ENCODE measurements at places on chromosomes 5 and 9. TPM values are rescaled to one million over a fixed set of nuclear protein-coding genes. Genes with fewer than 3 reads are reported as not detected.

The SLC46A2 gene
- not detected for polyA plus RNA-seq

GRCh38 chr5:16841416-16841815, 94.7 kb downstream of the MYO10 start:
- DNase-seq, result no peak
- H3K27me3 ChIP-seq, result no peaks in the 10 kb centered on the region
- H3K36me3 ChIP-seq, result no peaks in the 10 kb centered on the region

GRCh38 chr5:28483327-28484025, 1445.1 kb upstream of the CDH9 start:
- H3K36me3 ChIP-seq, result no peaks in the 10 kb centered on the region
- DNase-seq, result no peak
- no peaks in the 10 kb centered on the region for H3K27me3 ChIP-seq
- H3K27ac ChIP-seq, result no peak overlapping the region
- H3K4me1 ChIP-seq, result no peaks in the 10 kb centered on the region
- no peak overlapping the region for H3K4me3 ChIP-seq

The FOXD4L6 gene
- polyA plus RNA-seq, result not detected

The CPLANE1 gene
- 3.7 TPM for polyA plus RNA-seq

The PCDHB12 gene
- 0.77 TPM for polyA plus RNA-seq

The LHX3 gene
- not detected for polyA plus RNA-seq

DNA sequence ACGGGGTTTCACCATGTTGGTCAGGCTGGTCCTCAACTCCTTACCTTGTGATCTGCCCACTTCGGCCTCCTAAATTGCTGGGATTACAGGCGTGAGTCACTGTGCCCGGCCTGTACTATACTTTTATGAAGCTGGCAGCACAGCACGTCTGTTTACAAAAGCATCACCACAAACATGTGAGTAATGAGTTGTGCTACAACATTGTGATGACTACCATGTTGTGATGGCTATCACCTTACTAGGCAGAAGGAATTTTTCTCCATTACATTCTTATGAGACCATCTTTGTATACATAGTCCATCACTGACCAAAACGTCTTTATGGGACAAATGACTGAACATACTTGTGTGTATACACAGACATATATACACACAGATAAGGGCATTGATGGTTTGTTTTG, 1019.0 kb downstream of the CDH18 start:
- H3K27ac ChIP-seq, result no peak overlapping the region
- H3K4me3 ChIP-seq, result no peak overlapping the region
- H3K27me3 ChIP-seq, result no peaks in the 10 kb centered on the region
- no peaks in the 10 kb centered on the region for H3K4me1 ChIP-seq
- no peaks in the 10 kb centered on the region for H3K36me3 ChIP-seq

GRCh38 chr5:81552852-81553566, 159.1 kb upstream of the ACOT12 start:
- no peaks in the 10 kb centered on the region for H3K36me3 ChIP-seq
- H3K27ac ChIP-seq, result no peak overlapping the region
- H3K27me3 ChIP-seq, result no peaks in the 10 kb centered on the region
- H3K4me3 ChIP-seq, result no peak overlapping the region
- no peak for DNase-seq

The NR4A3 gene
- polyA plus RNA-seq, result 0.34 TPM

GRCh38 chr9:69074801-69075200, 39.2 kb downstream of the FXN start:
- H3K36me3 ChIP-seq, result peaks cover 4% of the 10 kb centered on the region
- no peak for DNase-seq
- no peak overlapping the region for H3K27ac ChIP-seq

GRCh38 chr5:169706758-169707450, 69.8 kb downstream of the DOCK2 start:
- no peak overlapping the region for H3K4me3 ChIP-seq
- no peak overlapping the region for H3K27ac ChIP-seq
- H3K36me3 ChIP-seq, result no peaks in the 10 kb centered on the region
- DNase-seq, result no peak
- H3K4me1 ChIP-seq, result no peaks in the 10 kb centered on the region

DNA sequence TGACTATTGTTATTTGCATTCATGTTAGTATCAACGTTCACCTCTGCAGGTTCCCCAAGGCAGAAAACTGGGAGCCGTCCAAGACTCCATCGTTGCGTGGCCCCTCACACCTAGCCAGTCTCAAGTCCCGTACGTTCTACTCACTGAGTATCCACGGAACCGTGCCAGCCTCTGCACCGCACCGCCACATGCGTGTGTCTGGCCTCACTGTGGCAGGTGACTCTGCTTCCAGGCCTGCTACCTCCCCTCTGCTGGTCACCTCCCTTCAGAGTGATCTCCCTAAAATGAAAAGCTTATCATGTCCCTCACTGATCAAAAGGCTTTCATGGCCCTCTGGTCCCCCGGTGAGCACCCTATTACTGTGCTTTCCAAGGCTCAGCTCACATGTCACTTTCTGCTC, 108.1 kb downstream of the GABBR2 start:
- H3K27ac ChIP-seq, result no peak overlapping the region
- no peak overlapping the region for H3K4me3 ChIP-seq
- H3K27me3 ChIP-seq, result no peaks in the 10 kb centered on the region
- no peaks in the 10 kb centered on the region for H3K4me1 ChIP-seq

- no peak overlapping the region for H3K4me3 ChIP-seq
- no peaks in the 10 kb centered on the region for H3K4me1 ChIP-seq
- DNase-seq, result no peak
- H3K27ac ChIP-seq, result no peak overlapping the region
- H3K36me3 ChIP-seq, result no peaks in the 10 kb centered on the region
Measured at GRCh38 chr5:148297731-148298130, 14.5 kb upstream of the SPINK7 start.

The CBY3 gene
- polyA plus RNA-seq, result not detected

The PRRX2 gene
- polyA plus RNA-seq, result 2.3 TPM

- DNase-seq, result no peak
- H3K36me3 ChIP-seq, result no peaks in the 10 kb centered on the region
- no peak overlapping the region for H3K27ac ChIP-seq
- no peaks in the 10 kb centered on the region for H3K27me3 ChIP-seq
- no peaks in the 10 kb centered on the region for H3K4me1 ChIP-seq
- H3K4me3 ChIP-seq, result no peak overlapping the region
Measured at GRCh38 chr9:89512382-89512781, 14.5 kb upstream of the SEMA4D start.

GRCh38 chr5:98844865-98845264, 71.4 kb downstream of the RGMB start:
- H3K36me3 ChIP-seq, result no peaks in the 10 kb centered on the region
- DNase-seq, result no peak
- H3K27me3 ChIP-seq, result no peaks in the 10 kb centered on the region
- H3K4me1 ChIP-seq, result no peaks in the 10 kb centered on the region

DNA sequence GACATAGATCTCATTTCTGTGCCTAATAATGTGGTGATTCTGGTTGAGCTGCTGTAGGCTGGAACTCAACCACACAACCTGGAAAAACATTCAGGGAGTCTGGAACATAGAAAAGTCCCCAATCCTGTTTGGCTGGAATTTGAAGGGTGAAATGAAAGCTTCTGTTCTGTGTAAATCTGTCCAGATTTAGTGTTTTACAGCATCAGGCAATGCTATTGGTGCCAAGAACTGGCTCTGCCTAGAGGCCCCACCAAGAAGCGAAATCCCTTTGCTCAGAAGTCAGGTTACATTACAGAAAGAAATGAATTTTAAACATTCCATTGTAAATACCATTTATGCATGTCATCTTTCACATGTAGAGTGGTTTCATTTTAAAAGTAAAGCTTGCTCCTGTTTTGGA, 56.3 kb downstream of the TMEM174 start:
- H3K4me3 ChIP-seq, result no peak overlapping the region
- peaks cover 11% of the 10 kb centered on the region for H3K27me3 ChIP-seq
- no peak overlapping the region for H3K27ac ChIP-seq
- H3K36me3 ChIP-seq, result no peaks in the 10 kb centered on the region

DNA sequence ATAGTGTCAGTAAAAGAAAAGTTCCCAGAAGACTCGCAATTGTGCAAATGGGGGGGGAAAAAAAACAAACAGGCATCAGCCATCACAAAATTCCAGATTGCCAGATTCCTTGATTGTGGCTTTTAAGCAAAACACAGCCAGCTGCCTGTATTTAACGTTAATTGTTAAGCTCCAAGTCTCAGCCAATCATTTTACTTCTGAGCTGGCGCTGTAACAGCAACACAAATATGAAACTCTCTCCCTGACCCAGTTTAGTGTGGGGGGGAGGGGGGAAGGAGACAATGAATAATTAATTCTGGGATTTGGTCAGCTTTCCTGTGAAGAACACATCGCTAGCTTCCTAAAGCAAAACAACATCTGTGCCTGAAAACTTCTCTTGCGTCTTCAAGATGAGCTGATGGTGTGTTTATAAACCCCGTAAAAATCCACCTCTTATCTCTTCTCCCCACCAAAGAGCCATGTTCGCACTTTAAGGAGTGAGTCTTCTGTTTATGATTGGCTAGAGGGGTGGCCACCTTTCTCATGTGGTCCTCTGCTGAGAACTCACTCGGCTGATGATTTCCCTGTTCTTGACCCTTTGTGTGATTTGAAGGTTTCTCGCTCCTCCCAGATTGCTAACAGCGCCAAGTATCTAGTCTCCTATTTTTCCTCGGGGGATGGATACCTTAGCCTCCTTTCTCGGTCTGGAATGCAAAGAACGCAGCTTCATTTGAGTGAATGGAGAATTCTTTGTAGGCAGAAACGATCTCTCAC, 160.2 kb upstream of the DAPK1 start:
- no peaks in the 10 kb centered on the region for H3K36me3 ChIP-seq
- H3K27me3 ChIP-seq, result no peaks in the 10 kb centered on the region
- H3K27ac ChIP-seq, result peak overlapping the region; percentile 24
- H3K4me3 ChIP-seq, result peak overlapping the region; percentile 77
- DNase-seq, result peak; percentile 61

The NSG2 gene
- polyA plus RNA-seq, result 0.41 TPM

GRCh38 chr5:160923936-160924710, 72.1 kb upstream of the ATP10B start:
- H3K27me3 ChIP-seq, result no peaks in the 10 kb centered on the region
- no peak overlapping the region for H3K4me3 ChIP-seq

- no peak overlapping the region for H3K27ac ChIP-seq
- no peaks in the 10 kb centered on the region for H3K27me3 ChIP-seq
- DNase-seq, result no peak
- H3K4me3 ChIP-seq, result no peak overlapping the region
Measured at GRCh38 chr5:142202282-142202681, 93.7 kb downstream of the NDFIP1 start.

GRCh38 chr5:56733580-56733979, 81.8 kb upstream of the MAP3K1 start:
- DNase-seq, result no peak
- no peaks in the 10 kb centered on the region for H3K27me3 ChIP-seq
- peak overlapping the region; percentile 62 for H3K27ac ChIP-seq
- no peak overlapping the region for H3K4me3 ChIP-seq
- peaks cover 7% of the 10 kb centered on the region for H3K4me1 ChIP-seq

The ANKRD31 gene
- polyA plus RNA-seq, result 0.17 TPM

The PCDHA13 gene
- polyA plus RNA-seq, result 0.49 TPM

DNA sequence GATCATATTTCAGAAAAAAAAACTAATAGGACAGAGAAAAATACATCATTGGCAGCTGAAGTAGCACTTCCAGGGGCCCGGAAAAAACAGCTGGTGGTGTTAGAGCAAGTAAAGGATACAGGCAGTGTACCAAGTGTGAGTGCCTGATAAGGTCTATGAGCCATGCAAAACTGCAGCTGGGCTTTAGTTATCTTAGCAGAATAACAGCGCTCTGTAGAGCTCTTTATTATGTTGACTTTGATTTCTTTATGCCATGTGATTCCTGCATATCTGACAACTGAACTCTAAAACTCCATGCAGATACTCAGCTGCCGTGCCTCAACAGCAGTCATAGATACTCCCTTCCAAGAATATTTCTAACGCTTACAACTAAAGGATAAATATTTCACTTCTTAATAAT, 119.5 kb downstream of the CAAP1 start:
- H3K27ac ChIP-seq, result no peak overlapping the region
- no peaks in the 10 kb centered on the region for H3K36me3 ChIP-seq
- H3K27me3 ChIP-seq, result no peaks in the 10 kb centered on the region
- H3K4me1 ChIP-seq, result no peaks in the 10 kb centered on the region
- no peak overlapping the region for H3K4me3 ChIP-seq

DNA sequence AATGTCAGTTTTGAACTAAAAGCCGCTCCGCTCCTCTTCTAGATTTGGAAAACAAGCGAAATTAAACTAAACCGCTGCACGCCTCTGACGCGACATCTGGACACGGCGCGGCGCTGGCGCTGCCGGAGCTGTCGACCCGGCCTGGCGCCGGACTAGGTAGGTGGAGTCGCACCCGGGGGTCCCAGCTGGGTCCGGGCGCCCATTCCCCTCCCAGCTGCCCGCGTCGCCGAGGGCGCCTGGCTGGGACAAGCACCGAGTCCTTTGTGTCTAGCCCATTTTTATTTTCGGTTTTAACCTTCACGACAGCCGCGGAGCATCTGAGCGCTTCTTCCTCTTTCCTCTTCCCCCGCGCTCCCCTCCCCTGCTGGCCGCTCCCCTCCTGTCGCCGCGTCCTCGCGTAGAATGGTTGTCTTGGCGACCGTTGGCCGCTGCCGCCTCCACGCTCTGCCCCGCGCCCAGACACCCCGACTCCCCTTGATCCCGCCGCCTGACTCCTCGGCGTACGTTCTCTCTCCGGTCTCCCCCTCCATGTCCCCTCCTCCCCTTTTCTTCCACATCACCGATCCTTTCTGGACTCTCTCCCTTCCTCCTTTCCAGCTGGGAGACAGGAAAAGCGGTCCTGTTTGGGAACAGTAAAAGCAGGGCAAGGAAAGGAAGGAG, 545 bp downstream of the CDKN2B-AS1 start:
- H3K27ac ChIP-seq, result peak overlapping the region; percentile 73
- H3K27me3 ChIP-seq, result peaks cover 60% of the 10 kb centered on the region
- DNase-seq, result peak; percentile 53
- H3K4me1 ChIP-seq, result no peaks in the 10 kb centered on the region
- H3K4me3 ChIP-seq, result peak overlapping the region; percentile 62

DNA sequence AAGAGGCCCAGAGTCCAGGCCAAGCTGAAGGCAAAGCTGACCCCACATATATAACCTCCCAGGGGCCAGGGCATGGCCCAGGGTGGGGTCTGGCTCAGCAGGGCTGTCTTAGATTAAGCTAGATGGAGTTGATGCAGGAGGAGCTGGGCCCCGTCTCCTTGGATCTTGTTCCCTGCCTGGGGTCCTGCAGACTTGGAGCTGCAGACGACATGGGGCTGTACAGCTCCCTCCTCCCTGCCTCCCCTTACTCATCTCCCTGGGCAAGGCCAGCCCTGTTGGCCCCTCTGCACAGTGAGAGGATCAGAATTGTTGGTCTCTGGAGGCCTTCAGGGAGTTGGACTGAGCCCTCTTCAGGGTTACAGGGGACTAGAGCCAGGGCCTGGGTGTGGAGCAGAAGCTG, 134.9 kb downstream of the RGS3 start:
- H3K36me3 ChIP-seq, result peaks cover 31% of the 10 kb centered on the region
- no peaks in the 10 kb centered on the region for H3K4me1 ChIP-seq
- H3K4me3 ChIP-seq, result no peak overlapping the region

The RNF130 gene
- polyA plus RNA-seq, result 88.1 TPM

The CEL gene
- polyA plus RNA-seq, result 16.7 TPM

- no peak overlapping the region for H3K27ac ChIP-seq
- no peak for DNase-seq
- H3K27me3 ChIP-seq, result no peaks in the 10 kb centered on the region
- no peaks in the 10 kb centered on the region for H3K36me3 ChIP-seq
- no peaks in the 10 kb centered on the region for H3K4me1 ChIP-seq
Measured at GRCh38 chr9:6243746-6244145, 28.1 kb downstream of the IL33 start.

- peaks cover 10% of the 10 kb centered on the region for H3K4me1 ChIP-seq
- no peak for DNase-seq
- no peaks in the 10 kb centered on the region for H3K27me3 ChIP-seq
- H3K4me3 ChIP-seq, result no peak overlapping the region
- no peak overlapping the region for H3K27ac ChIP-seq
Measured at GRCh38 chr9:99216073-99216472, 5.7 kb downstream of the ALG2 start.

All from kidney (tissue), 22 donors.